Mammary epithelial cell (primary cell): ENCODE measurements at places on chromosomes 1 and 21. TPM values are rescaled to one million over a fixed set of nuclear protein-coding genes. Genes with fewer than 3 reads are reported as not detected.

The NTNG1 gene
- 1.2 TPM for total RNA-seq

The SPRR2B gene
- not detected for total RNA-seq

The TXNDC12 gene
- total RNA-seq = 40.7 TPM

The HUNK gene
- total RNA-seq = not detected in 2 replicates

The ST7L gene
- 19.2 TPM for total RNA-seq

The HES3 gene
- total RNA-seq = not detected
